CD4-positive, alpha-beta T cell treated with Interleukin-6 for 4 hours (primary cell): ENCODE measurements at places on chromosomes 4 and X.

DNA sequence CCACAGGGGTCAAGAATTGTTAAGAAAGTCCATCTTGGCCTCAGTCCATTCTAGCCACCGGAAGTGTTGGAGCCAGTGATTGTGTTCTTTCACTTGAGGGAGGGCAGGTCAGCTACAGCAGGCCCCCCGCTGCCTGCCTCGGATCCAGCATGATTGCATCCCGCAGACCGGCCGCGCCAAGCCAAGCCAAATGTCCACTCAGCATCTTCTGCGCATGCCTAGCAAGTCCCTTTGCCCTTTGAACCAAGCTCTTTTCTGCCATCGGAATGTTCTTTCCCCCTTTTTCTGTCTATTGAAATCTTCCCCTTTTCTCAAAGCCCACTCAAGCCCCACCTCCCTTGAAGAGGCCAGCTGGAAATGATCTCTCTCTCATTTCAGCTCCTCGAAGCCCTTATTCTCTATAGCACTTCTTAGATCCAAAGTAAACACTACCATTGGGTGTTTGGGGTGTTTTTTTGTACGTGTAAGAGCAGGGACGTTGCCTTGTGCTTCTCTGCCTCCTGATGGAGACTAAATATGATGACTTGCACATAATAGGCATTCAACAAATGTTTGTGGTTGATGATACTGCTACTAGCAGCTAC, 147.8 kb upstream of the BCOR start:
- DNase-seq, result no peak

GRCh38 chr4:89251396-89251795, 56.2 kb downstream of the GPRIN3 start:
- DNase-seq, result no peak

DNA sequence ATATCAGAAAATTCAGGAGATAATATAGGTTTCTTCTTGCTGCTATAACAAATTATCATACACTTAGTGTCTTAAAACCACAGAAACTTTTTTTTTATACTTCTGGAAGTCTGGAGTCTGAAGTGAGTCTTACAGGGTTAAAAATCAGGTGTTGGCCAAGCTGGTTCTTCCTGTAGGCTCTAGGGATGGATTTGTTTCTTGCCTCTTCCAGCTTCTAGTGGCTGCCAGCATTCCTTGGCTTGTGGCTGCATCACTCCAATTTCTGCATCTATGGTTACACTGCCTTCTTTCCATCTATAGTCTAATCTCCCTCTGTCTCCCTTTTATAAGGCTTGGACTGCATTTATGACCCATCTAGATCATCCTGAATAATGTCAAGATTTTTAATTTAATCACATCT, 68.7 kb downstream of the ANTXR2 start:
- no peak for DNase-seq

- DNase-seq, result no peak
Measured at GRCh38 chr4:185127021-185127925, 15.8 kb upstream of the SLC25A4 start.

DNA sequence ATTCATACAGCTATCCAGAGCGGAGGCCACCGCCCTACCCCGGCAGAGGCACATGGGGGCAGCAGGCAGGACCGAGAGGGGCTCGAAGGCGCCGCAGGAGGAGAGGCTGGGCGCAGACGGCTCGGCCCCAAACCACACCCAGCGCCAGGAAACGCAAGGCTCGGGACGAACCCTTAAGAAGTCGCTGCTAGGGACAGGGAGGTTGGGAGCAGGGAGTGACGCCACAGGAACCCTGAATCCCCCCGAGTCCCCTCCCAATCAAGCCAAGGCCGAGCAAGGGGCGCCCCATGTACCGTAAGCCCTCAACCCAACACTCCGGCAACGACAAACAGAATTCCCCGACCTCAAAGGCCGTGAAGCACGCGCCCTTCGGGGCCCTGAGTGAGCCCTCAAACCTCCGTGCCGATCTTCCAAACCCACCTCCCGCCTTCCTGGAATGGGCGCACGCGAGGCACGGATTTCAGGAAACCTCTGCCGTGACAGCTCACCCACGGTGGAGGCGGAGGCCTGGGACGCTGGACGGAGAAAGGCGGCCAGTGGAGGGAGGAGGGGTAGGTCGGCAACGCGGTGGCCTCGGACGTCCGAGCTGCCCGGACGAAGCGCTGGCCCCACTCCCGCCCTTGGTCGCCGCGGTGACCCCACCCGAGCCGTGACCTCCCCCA, 1.8 kb downstream of the ZFYVE28 start:
- DNase-seq, result peak; percentile 33

- DNase-seq, result no peak
Measured at GRCh38 chr4:119598521-119598920, 30.1 kb downstream of the PDE5A start.

- no peak for DNase-seq
Measured at GRCh38 chr4:141486375-141486997, 149.9 kb upstream of the IL15 start.

DNA sequence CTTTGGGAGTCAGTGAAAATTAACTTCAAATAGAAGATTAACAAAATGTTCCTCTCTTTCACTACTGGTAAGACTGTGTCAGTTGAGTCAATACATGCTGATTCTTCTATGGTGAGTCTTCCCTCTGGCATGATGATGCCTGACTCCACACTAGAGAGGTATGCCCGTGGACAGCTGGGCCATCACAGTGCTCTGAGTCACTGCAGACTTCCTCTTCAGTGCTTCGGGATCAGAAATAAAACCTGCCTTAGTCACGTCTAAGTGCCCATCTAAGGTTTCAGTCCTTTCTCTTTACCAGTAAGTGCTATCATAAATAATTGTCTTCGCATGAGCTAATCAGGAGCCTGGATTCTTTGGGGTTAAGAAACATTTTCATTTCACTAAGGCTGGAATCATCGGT, 1.6 kb upstream of the ASB5 start:
- DNase-seq, result no peak

- no peak for DNase-seq
Measured at GRCh38 chr4:36064117-36064516, 180.2 kb downstream of the ARAP2 start.

DNA sequence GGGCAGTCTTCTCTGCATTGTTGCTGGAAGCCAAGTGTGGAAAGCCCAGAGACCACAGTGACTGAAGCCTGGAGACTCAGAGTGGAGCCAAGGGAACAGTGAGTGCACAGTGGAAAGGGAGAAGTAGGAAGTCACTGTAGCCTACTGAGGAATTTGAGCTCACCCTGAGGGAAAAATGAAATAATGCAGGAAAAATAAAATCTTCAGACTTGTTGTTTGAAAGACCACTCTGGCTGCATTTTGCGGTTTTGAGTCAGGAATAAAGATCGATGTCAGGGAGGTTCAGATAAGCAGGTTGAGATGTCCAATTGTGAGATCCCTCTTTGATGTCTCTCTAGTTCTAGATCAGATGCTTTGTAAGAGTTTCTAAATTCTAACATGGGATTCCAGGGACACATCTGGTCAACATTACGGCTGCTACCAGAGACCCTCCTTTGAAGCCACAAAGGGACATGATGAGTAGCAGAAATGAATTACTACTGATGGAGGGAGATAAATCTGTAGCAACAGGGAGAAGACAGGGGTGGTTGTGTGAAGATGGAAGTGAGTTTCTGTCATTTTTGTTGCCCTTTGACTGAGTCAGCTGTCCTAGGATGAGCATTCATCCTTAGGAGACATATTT, 8.4 kb downstream of the ADH4 start:
- no peak for DNase-seq

GRCh38 chr4:138398322-138398721, 156.2 kb upstream of the SLC7A11 start:
- no peak for DNase-seq

DNA sequence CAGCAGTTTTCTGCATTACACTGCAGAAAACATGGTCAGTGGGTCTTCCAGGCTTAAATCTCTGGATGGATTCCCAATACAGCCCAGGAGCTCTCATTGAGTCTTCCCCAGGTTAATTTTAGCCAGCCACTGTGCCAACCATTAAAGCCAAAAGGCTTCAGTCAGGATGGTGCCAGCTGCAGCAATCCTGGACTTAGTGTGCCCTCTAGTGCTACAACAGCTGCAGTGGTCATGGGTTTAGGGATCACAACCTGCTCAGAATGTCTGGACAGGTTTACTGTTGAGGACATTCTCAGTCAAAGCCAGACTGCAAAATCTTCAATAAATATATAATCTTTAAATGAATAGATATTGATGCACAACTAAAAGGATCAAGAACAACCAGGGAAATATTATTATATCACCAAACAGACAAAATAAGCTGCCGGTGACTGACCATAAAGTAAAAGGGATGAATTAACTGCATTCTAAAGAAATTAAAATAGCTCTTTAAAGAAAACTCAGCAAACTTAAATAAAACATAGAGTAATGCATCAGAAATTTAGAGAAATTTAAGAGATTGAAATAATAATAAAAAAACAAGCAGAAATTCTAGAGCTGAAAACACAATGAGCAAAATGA, 639.9 kb downstream of the SPOCK3 start:
- DNase-seq, result no peak

DNA sequence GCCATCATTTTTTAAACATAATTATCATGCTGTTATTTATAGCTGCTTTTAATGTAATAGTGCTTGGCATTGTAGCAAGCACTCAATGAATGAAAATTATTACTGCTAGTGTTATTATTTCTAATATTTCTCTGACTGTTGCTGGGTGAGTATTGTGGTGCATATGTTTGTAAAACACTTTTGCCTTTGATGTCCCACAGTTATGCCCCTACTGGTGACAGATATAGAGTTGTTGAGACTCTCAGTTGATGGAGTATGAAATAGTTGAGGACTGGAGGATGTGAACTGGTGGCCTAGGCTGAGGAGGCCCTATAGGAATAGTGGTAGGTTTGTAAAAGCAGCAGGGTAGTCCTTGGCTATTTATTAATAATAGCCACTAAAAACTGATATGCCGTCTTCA, 9.6 kb downstream of the INTS6L start:
- no peak for DNase-seq

GRCh38 chr4:25879991-25880651, 17.3 kb upstream of the SEL1L3 start:
- no peak for DNase-seq

DNA sequence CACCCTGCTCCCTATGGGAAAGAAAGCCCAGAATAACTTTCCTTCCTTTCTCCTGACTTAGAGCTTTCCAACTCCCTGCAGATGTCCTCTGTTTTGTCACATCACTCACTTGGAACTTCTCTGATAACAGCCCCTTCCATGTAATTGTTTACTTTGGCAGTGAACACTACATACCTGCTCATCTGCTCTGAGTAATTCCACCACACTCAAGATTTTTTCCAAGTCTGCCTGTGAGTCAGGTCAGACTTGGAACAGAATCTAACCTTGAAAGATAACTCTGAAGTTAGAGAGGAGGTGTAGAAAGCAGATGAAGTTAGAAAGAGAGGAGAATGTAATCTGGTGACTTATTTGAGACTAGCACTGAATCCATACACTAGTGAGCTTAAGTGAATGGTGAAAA, 7.4 kb downstream of the MAGEB10 start:
- no peak for DNase-seq

DNA sequence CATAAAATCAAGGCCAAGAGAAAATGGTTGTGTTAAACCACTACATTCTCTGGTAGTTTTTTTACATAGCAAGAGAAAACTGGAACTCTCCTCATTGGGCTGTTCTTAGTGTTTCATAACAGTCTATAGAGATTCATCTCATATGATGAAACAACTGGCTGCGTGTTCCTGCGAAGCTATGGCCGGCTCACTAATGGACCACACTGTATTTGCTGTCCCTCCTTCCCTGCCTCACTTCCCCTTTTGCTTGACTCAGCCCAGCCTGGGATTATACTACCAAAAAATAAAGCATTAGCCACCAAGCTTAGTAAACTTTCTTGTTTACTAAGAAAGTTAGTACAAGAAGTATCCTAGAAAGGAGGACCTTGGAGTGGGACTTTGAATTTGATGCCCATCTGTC, 31.6 kb upstream of the LSM6 start:
- DNase-seq, result no peak

- DNase-seq, result no peak
Measured at GRCh38 chr4:18405054-18405453, 383.5 kb upstream of the LCORL start.

DNA sequence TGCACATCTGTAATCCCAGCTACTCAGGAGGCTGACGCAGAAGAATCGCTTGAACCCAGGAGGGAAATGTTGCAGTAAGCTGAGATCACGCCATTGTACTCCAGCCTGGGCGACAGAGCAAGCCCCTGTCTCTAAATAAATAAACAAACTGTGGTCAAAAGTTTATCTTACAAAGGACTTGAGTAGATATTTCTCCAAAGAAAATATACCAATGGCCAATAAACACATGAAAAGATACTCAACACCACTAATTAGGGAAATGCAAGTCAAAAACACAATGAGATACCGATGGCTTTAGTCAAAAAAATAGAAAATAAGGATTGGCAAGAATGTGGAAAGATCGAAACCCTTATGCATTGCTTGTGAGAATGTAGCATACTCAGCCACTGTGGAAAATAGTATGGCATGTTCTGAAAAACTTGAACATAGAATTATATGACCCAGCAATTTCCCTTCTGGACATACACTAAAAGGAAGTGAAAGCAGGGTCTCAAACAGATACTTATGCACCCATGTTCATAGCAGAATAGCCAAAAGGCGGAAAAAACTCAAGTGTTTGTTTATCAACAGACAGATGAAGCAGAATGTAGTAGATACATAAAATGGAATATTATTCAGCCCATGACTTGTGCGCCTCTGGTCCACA, 2.0 kb upstream of the CFAP97 start:
- DNase-seq, result no peak

GRCh38 chr4:1191621-1192020, 19.2 kb upstream of the SPON2 start:
- DNase-seq, result no peak

- no peak for DNase-seq
Measured at GRCh38 chrX:153828723-153829548, 1.4 kb downstream of the PDZD4 start.

GRCh38 chrX:23699636-23700194, 32.4 kb downstream of the PRDX4 start:
- peak; percentile 19 for DNase-seq
